ENCODE measurements at places on chromosomes 16 and 17.
A peak's percentile ranks its signal among the peaks of the same experiment; 100 is the strongest.

DNA sequence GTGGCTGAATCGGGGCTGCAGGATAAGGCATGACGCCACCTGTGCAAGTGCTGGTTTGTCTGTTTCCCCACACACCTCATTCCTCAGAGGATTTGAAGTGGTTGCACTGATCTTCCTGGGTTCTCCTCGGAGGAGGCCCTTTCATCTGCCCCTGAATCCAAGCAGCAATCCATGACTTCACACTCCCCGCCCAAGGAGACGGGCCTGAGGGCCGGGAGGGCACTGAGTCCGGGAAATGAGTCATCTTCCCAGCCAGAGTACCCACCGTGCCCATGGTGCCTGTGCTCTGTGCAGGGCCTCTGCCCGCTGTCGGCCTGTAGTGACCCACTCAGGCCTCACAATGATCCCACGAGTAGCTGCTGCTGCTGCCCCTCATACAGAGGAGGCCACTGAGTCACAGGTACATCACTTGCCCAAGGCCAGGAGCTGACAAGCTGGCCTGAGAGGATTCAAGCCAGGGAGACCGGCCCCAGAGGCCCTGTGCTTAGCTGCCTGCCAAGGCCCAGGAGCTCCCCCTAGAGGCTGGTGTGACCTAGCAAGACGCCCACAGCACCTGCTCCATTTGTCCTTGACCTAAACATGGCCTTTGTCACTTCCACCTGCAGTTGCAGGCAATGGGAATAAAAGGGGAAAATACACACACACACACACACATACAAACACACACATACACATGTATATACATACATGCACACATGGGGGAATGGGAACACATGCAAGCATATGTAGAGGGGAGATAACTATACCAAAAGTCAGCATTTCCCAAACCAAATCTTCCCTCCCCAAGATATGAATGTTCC, 240.0 kb downstream of the C16orf95 start:
- H3K4me1 ChIP-seq = no peaks in the 10 kb centered on the region
- no peak overlapping the region for H3K27ac ChIP-seq
- no peak overlapping the region for H3K4me3 ChIP-seq

DNA sequence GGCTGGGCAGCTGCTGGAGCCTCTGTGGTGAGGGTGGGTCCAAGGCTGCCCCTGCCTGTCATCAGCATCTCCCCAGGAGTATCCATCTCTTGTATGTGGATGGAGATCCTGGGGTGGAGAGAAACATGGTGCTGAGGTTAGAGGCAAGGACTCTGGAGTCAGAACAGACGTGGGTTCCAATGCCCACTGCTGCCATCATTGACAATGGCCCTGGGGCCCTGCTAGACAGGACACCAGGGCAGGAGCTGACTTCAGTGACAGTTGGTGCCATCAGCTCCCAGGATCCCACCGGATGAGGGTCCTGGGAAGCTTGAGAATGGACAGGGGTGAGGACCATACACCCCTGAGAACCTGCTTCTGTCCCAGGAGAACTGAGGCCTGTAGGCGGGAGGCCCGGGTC, 15.6 kb downstream of the MYLK3 start:
- H3K36me3 ChIP-seq = no peaks in the 10 kb centered on the region
- no peak overlapping the region for H3K27ac ChIP-seq
- DNase-seq = no peak
- H3K27me3 ChIP-seq = no peaks in the 10 kb centered on the region
- H3K4me1 ChIP-seq = no peaks in the 10 kb centered on the region

DNA sequence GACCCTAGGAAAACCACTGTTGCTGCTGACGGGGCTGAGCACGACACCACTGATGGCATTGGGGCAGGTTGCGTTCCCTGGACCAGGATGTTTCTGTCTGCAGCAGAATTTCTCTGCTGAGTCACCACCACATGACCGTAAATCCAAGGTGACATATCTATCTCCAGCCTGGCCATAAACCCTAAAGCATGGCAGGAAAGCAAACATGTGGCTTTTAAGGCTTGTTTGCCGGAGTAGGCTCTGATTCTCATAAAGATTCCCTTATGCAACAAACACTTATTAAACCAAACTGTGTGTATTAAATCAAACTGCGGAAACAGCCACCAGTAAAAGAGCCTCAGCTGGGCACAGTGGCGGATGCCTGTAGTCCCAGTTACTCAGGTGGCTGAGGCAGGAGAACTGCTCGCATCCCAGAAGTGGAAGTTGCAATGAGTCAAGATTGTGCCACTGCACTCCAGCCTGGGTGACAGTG, 17.3 kb downstream of the MPHOSPH6 start:
- H3K27ac ChIP-seq = no peak overlapping the region
- no peaks in the 10 kb centered on the region for H3K4me1 ChIP-seq
- peaks cover 21% of the 10 kb centered on the region for H3K36me3 ChIP-seq
- no peaks in the 10 kb centered on the region for H3K27me3 ChIP-seq
- DNase-seq = no peak

DNA sequence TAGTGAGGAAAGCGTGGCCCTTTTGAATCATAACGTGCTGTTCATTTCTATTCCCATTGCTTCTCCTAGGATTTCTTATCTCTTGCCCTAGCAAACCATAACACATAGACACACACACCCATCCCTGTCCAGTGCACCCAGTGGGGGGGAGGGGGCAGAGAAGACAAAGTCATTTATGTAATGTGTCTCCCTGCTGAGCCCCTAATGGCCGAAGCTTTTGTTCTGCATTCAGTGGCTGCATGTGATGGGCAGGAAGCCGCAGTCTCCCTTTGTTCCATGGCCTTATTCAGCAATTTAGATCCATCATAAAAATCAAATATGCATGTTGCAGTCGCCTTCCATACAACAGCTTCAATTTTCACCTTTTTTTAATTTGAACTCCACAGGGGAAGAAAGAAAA, 325.4 kb downstream of the ZFHX3 start:
- H3K36me3 ChIP-seq = no peaks in the 10 kb centered on the region
- H3K4me3 ChIP-seq = no peak overlapping the region
- H3K4me1 ChIP-seq = no peaks in the 10 kb centered on the region
- DNase-seq = no peak

GRCh38 chr17:29918922-29919856, 10.8 kb downstream of the SSH2 start:
- peaks cover 3% of the 10 kb centered on the region for H3K4me1 ChIP-seq
- no peak overlapping the region for H3K4me3 ChIP-seq
- peaks cover 5% of the 10 kb centered on the region for H3K36me3 ChIP-seq
- H3K27ac ChIP-seq = no peak overlapping the region

DNA sequence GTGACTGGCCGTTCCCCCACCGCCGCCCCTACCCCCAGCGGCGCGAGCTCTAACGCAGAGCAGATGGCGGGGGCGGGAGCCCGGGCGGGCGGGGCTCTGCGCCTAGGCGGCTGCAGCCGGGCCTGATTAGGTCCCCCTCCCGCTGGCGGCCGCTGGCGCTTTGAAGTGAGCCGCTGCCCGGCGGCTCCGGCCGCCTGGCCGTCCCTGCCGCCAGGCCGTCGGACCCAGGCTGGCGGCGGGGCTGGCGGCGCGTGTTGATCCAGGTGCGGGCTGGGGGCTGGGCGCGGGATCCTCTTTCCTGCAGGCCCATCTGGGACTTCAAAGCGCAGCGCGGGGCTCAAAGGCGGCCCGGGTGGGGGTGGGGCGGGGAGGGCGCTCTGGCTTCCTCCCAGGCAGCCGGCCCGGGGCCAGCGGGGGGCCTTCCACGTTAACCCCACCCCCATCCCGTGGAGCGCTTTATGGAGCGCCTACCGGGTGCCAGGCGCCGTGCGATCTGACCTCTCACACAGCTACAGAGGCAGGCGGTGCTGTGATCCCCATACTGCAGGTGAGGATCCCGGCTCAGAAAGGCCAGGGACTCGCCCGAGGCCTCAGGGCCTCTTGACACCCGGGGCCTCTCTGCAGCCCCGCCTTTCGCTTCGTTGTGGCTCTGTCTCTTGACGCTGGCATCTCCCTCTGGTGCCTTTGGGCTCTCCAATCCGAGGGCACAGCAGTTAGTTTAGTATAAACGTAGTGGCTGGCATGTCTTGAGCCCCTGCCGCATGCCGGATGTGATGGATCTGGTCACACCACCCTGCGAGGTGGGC, 80.0 kb upstream of the NKD1 start:
- H3K27me3 ChIP-seq = peaks cover 20% of the 10 kb centered on the region
- peaks cover 8% of the 10 kb centered on the region for H3K4me1 ChIP-seq
- H3K27ac ChIP-seq = no peak overlapping the region

GRCh38 chr16:29994600-29995323, 655 bp downstream of the HIRIP3 start:
- no peaks in the 10 kb centered on the region for H3K27me3 ChIP-seq
- peak; percentile 67 for DNase-seq
- peaks cover 29% of the 10 kb centered on the region for H3K4me1 ChIP-seq
- H3K4me3 ChIP-seq = peak overlapping the region; percentile 83
- peak overlapping the region; percentile 98 for H3K27ac ChIP-seq
- peaks cover 47% of the 10 kb centered on the region for H3K36me3 ChIP-seq

- peaks cover 14% of the 10 kb centered on the region for H3K4me1 ChIP-seq
- no peak for DNase-seq
- H3K4me3 ChIP-seq = no peak overlapping the region
- H3K27me3 ChIP-seq = no peaks in the 10 kb centered on the region
- no peak overlapping the region for H3K27ac ChIP-seq
These were observed 9.9 kb downstream of the ENGASE start for GRCh38 chr17:79084291-79085153.

DNA sequence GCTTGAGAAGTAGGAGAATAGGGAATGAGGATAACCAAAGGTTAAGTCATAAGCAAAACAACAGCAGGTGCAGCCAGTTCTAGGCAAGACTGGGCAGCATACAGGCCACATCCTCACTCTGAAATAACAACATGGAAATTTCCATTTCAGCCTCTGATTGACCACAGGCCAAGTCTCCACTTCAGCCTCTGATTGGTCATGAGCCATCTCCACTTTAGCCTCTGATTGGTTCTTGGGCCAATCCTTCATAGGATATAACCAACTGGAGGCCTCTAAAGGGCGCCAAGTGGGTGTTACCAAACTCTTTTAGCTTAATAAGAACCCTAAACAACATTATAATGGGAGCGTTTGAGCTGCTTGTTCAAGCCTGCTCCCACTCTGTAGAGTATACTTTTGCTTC, 512.0 kb downstream of the NPIPA7 start:
- H3K27me3 ChIP-seq = no peaks in the 10 kb centered on the region
- no peaks in the 10 kb centered on the region for H3K4me1 ChIP-seq
- H3K27ac ChIP-seq = no peak overlapping the region
- H3K4me3 ChIP-seq = no peak overlapping the region
- no peaks in the 10 kb centered on the region for H3K36me3 ChIP-seq

GRCh38 chr16:48556243-48556912, 53.6 kb downstream of the N4BP1 start:
- H3K27me3 ChIP-seq = no peaks in the 10 kb centered on the region
- no peak overlapping the region for H3K4me3 ChIP-seq
- H3K4me1 ChIP-seq = peaks cover 24% of the 10 kb centered on the region
- H3K27ac ChIP-seq = no peak overlapping the region

GRCh38 chr16:71359431-71359830, 908 bp downstream of the CALB2 start:
- H3K27me3 ChIP-seq = peaks cover 24% of the 10 kb centered on the region
- peaks cover 9% of the 10 kb centered on the region for H3K4me1 ChIP-seq
- H3K27ac ChIP-seq = no peak overlapping the region
- no peaks in the 10 kb centered on the region for H3K36me3 ChIP-seq
- H3K4me3 ChIP-seq = no peak overlapping the region

DNA sequence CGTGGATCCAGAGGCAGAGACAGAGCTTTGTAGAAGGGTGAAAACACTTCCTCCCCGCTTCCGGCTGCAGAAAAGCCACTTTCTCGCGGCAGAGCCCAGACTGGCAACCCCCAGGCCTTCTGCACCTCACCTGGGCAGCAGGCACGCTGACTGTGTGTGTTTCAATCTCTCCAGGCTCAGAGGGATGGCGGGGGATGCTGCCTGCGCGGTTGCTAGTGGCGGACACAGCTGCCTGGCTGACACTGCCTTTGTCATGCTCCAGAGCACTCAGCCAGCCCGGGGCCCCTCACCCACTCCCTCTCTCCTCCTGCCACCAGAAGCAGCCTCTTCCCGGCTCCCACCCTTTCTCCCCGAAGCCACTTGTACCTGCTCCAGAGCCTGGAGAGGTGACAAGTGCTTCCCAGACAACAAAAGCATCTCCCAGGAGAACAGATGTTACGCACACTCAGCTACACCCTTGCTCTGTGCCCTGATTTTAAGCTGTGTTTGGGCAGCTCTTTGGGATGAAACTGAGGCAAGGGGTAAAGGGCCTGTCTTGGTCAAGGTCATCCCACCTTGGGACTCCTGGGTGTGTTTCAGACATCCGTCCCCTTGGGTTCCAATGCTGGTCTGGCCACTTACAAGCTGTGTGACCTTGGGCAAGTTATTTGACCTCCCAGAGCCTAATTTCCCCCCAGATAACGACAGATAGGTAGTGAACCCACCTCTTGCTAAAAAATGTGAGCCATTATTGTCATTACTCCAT, 9.2 kb upstream of the GLIS2 start:
- H3K4me3 ChIP-seq = peak overlapping the region; percentile 64
- no peaks in the 10 kb centered on the region for H3K27me3 ChIP-seq
- peaks cover 4% of the 10 kb centered on the region for H3K36me3 ChIP-seq
- H3K4me1 ChIP-seq = peaks cover 31% of the 10 kb centered on the region
- H3K27ac ChIP-seq = peak overlapping the region; percentile 80

DNA sequence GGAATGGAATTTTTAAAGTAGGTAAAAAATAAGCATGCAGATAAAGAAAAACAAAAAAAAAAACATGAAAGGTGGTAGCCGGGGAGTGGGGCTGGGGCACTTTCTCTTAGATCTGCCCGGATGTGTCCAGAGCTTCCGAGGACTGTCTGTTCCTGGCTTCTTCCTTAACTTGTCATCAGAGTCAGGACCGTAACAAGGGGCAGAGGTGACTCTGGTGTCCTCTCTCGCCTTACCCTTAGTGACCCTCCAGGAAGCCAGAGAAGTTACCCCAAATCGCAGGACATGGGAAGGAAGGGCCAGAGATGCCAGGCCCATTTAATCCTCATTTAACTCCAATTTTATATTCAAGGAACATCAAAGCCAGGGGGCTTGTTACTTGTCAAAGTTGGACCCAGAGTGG, 115.5 kb downstream of the ABCC6 start:
- peaks cover 76% of the 10 kb centered on the region for H3K36me3 ChIP-seq
- H3K27ac ChIP-seq = no peak overlapping the region
- H3K4me3 ChIP-seq = no peak overlapping the region
- no peaks in the 10 kb centered on the region for H3K27me3 ChIP-seq
- no peak for DNase-seq

DNA sequence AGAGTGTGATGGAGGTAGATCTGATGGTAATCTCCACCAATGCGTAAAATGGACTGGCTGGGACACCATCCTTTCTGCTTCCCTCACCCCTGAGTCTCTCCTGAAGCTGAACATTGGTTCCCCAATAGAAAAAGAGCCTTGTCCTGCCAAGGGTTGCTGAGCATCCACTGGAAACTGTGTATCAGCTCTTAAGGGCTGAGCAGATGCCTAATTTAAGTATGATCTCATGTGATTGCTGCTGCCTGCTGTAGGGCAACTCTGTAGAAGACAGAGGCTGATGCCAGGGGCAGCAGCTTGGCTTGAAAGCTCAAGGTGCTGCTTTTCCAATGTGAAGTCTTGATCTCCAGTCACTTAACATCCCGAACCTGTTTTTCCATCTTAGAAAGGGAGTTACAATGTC, 310.3 kb upstream of the CCL2 start:
- no peak overlapping the region for H3K4me3 ChIP-seq
- no peak for DNase-seq
- no peaks in the 10 kb centered on the region for H3K36me3 ChIP-seq
- H3K4me1 ChIP-seq = no peaks in the 10 kb centered on the region
- H3K27ac ChIP-seq = no peak overlapping the region

GRCh38 chr16:13923703-13924298, 3.8 kb downstream of the ERCC4 start:
- no peak overlapping the region for H3K4me3 ChIP-seq
- DNase-seq = peak; percentile 68
- no peak overlapping the region for H3K27ac ChIP-seq
- no peaks in the 10 kb centered on the region for H3K27me3 ChIP-seq
